SW480 (cell line): ENCODE measurements at places on chromosomes 2 and 18.

GRCh38 chr2:99422599-99422998 lies 67.2 kb downstream of the REV1 start:
- no peak for DNase-seq

- no peak for DNase-seq
These were observed 74.5 kb downstream of the POLR1A start for GRCh38 chr2:86031151-86031550.

GRCh38 chr18:25517881-25518715 lies 166.1 kb upstream of the ZNF521 start:
- DNase-seq = no peak

DNA sequence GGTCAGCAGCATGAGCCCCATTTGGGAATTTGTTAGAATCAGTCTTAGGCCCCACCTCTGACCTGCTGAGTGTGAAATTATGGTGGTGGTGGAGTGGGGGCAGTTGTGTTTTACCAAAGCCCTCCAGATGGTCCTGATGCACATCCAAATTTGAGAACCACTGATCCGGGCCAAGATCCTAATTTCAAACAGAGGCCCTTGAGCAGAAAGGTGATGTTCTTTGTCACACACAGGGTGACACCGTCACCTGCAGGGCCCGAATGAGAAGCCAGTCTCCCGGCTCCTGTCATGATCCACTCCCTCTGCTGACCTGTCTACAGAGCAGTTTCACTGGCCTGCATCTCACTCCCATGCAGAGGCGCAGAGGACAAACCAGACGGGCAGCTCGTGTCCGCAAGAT lies 129.9 kb downstream of the TRIM43 start:
- no peak for DNase-seq
